Endothelial cell of umbilical vein (primary cell): ENCODE measurements at places on chromosomes 4 and X.

- no peak for DNase-seq
Observed at GRCh38 chrX:74104356-74105015, 199.5 kb upstream of the ZCCHC13 start.

DNA sequence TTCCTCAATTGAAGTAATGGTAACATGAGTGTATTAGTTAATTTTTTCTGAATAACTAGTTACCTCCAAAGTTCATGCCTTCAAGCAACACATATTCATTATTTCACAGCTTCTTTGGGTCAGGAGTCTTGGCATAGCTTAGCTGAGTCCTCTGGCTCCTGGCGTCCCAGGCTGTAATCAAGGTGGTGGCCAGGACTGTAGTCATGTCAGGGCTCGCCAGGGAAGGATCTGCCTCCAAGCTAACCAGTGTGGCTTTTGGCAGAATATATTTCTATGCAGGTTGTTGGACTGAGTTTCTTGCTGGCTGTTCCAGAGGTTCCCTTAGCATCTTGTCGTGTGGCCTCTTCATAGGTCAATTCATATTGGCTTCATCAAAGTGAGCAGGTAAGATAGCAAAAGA lies 10.0 kb upstream of the HS3ST1 start:
- DNase-seq: no peak

DNA sequence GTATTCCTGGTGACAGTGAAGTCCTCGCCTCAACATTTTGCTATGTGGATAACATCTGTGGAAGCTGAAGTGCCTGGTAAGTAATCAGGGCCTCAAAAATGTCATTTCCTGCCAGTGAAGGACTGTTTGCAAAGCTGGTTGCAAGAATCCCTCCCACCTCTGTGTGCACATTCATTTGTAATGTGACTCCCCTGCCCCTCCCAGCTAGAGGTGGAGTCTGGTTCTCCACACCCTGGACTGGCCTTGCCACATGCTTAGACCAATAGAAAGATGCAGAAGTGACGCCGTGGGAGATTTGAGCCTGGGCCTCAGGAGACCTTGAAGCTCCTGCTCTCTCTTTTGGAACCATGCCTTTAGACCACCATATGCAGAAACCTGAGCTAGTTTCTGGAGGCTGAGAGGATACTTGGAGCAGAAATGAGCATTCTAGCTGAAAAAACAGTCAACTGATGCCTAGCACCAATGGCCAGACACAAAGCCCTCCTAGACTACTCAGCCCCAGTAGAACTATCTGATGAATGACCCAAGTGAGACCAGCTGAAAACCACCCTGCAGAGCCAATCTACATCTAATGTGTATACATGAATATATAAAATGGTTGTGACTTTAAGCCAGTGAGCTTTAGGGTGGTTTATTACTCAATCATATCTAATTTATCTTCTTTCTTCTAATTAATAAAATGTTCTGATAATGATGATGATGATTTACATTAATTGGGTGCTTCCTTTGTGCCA lies 47.8 kb upstream of the CRMP1 start:
- DNase-seq: no peak

- no peak for DNase-seq
Observed at GRCh38 chrX:111511477-111511876, at the start of gene SERTM2. Gene SERTM2 (plus strand): TSS chrX:111511645. CDS start chrX:111518858, 7,213 bp downstream.

- DNase-seq: no peak
Observed at GRCh38 chrX:65136424-65136823, 160.2 kb upstream of the ZC4H2 start.

DNA sequence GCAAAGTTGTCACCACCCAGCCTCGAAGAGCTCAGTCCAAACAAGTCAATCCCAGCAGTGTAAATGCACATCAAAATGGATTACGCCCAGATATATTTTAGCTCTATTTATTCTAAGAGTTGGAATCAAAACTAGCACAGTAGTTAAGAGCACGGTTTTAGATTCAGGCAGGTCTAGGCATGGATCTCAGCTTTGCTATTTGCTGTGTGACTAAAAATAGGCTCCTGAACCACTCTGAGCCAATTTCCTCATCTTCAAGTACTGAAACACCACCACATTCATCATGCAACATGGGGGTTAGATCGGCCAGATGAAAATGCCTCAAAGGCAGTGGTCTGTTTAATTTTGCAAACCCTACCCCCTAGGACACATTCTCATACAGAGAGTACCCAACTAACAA lies 55.9 kb upstream of the FGFBP2 start:
- no peak for DNase-seq

DNA sequence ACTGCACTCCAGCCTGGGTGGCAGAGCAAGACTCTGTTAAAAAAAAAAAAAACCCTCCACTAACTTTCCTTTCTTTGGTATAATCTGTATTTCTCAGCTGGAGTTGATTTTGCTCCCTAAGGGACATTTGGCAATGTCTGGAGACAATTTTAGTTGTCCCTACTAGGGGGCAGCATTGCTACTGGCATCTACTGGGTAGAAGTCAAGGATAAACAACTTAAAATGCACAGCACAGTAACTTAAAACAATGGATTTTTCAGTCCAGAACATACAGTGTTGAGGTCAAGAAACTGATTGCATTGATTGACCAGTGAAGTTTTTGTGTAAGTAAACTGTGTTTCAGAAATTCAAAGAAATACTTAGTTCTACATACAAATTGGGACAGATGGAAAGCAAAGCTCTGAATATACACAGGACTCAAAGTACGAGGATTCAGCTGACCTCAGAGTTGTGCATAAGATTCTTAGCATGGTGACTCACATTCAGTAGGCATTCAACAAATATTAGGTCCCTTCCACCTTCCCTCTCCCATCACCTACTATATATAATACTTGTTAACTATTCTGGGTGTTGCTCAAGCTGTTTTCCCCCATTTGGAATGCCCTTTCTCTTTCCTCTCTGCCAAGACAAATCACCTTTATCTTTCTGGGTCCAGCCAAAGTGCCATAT lies 8.8 kb downstream of the DDX53 start:
- DNase-seq: peak; percentile 12

GRCh38 chr4:174873931-174874330 lies 44.2 kb upstream of the ADAM29 start:
- no peak for DNase-seq

DNA sequence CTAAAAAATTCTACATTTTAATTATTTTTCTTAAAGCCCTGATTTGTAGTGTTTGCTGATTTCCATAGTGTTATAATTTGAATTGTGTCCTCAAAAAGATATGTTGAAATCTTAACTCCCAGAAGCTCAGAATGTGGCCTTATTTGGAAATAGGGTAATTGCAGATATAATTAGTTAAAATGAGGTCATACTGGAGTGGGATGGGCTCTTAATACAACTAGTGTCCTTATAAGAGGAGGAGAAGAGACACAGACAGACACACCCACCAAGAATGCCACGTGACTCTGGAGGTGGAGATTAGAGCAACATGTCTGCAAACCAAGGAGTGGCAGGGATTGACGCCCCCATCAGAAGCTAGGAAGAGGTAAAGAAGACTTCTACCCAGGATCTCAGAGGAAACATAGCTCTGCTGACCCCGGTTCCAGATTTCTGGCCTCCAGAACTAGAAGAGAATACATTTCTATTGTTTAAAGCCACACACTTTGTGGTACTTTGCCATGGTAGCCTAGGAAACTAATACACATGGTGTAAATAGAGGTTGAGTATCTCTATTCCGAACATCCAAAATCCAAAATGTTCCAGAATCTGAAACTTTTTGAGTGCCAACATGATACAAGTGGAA lies 70.5 kb upstream of the IRF2 start:
- DNase-seq: no peak

GRCh38 chrX:125627676-125628075 lies 308.0 kb downstream of the TEX13C start:
- no peak for DNase-seq

- DNase-seq: no peak
Observed at GRCh38 chr4:181637186-181638105, 605.8 kb upstream of the TENM3 start.

- no peak for DNase-seq
Observed at GRCh38 chr4:111267786-111268185, 644.9 kb upstream of the PITX2 start.

- DNase-seq: peak; percentile 60
Observed at GRCh38 chr4:142112451-142112850, 476.1 kb downstream of the IL15 start.
